Urothelium cell line (cell line): ENCODE measurements at places on chromosomes 1 and 21.

- DNase-seq, result no peak
These were observed 72.1 kb downstream of the LMX1A start for GRCh38 chr1:165284454-165284853.

DNA sequence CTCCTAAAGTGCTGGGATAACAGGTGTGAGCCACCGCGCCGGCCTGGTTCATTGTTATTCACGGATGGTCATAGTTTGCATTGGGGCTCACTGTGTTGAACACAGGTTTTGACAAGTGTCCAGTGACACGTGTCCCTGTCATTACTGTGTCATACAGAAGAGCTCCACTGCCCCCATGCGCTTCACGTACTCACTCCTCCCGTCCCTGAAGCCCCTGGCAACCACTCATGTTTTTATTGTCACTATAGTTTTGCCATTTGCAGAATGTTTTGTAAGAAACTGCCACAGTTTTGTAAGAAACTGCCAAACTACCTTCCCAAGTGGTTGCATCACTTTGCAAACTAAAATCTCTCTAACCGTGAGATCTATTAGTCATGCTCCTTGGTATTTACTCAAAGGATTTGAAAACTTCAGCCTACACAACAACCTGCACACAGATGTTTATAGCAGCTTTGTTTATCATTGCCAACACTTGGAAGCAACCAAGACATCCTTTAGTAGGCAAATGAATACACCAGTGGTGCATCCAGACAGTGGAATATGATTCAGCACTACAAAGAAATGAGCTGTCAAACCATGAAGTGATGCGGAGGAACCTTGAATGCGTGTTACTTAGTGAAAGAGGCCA lies 163.2 kb upstream of the COL6A1 start:
- DNase-seq, result no peak

DNA sequence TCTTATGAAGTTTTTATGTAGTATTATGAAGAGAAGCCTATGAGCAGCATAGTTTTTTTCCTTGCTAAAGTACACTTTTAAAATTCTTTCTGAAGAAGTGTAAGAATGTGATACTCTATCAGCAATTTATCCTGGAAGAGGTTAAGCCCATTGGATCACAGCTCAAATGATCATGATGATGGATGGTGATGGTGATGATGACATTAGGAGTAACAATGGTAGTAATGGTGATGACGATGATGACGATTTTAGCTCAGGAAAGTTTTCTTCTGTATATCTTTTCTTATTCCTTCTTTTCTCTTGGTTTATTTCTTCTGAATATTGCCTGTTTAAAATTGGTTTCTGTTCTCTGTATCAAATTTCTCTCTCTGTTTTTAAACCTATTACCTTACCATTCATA lies 262.9 kb upstream of the DUSP10 start:
- DNase-seq, result no peak

DNA sequence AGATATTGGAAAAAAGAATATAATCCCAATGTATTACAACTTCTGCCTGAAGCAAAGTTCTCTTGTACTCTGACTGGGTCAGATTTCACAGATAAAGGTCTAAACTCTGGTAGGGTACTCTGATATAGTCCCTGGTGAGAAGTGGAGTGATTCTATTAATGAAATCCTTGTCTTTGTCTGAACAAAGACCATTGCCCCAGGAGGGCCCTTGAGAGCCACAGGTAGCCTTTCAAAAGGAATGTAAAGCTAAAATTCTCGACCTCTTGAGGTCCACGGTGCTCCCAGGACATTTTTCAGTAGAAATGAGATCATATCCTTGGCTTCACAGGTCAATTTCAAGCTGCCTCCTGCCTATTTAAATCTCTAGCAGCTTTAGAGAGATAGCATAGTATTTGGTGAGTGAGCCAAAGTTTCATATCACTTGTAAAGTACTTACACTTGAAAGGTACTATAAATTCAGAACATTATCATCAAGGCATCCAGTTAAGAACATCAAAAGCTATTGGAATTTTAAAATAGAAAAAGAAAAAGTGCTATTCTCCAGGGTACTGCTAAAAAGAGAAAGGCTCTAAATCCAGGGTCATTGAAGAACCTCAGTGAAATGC lies 10.1 kb downstream of the TNNI3K start:
- DNase-seq, result no peak

DNA sequence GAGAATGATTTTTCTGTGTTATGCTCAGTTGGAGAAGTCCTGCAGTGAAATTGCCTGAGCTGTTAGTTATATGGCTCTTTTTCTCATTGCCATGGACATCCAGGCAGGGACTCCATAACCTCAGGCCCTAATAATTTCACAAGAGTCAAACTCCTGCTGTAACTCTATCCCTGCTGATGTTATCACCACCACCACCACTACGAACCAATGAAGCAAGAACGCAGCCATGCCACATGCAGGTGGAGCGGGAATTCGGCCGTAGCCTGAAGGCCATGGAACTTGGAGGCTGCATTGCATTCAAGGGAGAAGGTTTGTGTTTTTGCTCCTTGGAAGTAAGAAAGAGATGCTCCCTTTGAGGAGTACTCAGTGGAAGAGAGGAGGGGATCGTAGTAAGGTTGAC lies 16.8 kb upstream of the DLGAP3 start:
- no peak for DNase-seq

DNA sequence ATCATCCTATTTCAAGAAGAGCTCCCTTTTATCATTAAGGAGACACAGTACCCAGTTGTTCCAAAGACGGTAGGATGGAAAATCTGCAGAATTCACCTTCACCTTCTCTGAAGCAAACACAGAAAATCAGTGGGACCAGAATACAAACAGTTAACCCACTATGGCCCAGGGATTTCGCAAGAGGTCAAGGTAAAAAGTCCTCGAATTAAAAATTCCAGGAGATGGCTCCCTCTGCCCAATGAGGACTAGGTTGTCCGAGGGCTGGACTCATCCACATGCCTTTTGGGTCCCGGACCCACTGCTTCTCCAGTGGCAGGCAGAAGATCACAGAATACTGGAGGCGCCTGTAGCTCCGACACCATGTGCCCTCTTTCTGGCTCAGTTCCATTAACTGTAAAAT lies 42.9 kb downstream of the RCAN1 start:
- DNase-seq, result no peak

GRCh38 chr1:55234016-55234415 lies 18.9 kb upstream of the USP24 start:
- no peak for DNase-seq

DNA sequence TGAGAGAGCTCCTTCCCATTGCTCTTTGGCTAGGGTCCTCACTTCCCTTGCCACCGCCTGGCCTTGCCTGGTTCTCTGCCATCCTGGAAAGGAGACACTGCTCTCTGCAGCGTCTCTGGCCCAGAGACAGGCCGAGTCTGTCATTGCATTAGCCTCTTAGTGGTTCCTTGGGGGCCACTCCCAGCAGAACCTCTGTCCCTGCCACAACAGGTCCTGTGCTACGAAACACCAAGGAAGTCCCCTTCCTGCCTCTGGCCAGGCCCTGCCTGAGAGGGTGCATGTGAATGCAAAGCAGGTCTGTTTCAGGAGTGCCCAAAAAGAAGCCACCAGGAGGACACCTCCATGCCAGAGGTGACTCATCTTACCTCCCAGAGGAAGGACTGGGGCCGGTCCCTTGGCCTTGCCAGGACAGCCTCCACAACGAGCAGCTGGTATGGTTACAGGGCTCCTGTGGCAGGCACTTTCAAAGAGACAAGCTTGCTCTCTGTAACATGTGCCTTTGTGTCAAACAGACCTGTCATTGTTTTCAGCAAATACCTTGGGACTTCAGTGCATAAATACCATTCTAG lies 59.6 kb downstream of the VPS26C start:
- DNase-seq, result no peak

- no peak for DNase-seq
These were observed 25.1 kb downstream of the CDCP2 start for GRCh38 chr1:54127594-54128300.

- no peak for DNase-seq
These were observed 41.0 kb downstream of the CEP350 start for GRCh38 chr1:179995576-179995975.

DNA sequence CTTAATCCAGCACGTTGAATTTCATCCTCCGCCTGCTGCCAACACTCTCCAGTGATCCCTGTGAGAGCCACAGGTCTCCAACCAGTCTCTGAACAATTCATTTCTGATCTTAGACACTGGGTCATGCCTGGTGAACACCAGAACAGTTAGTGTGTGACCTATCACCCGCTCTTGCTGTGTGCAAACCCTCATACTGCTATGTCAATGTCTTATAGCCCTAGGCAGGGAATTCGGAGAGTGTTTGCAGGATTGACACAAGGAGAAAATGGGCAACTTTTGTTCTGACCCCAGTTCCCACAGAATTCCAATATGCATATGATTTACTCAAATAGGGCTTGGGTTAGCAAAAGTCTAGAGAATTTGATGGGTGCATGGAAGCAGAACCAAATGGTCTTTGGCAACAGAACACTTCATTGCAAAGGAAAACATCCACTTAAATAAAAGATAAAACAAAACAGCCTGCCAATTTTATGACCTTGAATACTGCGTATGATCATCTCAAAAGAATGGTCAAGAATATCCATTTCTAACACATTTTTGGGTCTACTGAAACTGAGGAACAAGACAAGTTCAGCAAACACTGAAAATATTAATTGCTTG lies 23.0 kb upstream of the GUCA2B start:
- DNase-seq, result no peak

DNA sequence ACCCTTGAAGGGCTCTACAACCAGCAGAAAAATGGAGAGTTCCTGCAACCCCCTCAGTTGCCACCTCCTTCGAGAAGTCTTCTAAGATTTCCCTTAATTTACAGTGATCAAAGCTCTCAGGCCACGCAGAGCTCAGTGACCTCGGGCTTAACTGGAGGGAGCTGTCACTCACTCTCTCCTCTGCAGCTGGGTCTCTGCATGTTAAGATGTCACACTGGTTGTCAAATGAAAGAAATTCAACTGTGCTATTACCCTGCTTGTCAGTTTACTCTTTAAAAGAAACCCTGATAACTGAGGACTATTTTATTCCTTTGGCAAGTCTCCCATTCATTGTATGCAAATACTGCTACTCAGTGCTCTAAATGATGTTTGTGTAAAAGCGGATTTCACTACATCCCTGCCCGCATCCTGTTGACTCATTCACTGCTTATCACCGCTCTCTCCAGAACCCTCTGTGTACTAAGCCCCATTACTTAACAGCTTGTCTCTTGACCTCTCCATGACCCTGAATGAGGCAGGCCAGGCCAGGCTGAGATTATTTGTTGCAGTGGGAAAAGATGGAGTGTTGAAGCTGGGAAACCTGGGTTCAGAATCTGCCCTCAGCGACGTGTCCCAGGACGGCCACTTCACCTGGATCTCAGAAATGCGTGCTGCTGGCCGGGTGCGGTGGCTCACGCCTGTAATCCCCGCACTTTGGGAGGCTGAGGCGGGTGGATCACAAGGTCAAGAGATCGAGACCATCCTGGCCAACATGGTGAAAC lies 13.7 kb downstream of the DHRS3 start:
- DNase-seq, result peak; percentile 90

- DNase-seq, result no peak
These were observed 27.9 kb downstream of the HIVEP3 start for GRCh38 chr1:41890825-41891198.

DNA sequence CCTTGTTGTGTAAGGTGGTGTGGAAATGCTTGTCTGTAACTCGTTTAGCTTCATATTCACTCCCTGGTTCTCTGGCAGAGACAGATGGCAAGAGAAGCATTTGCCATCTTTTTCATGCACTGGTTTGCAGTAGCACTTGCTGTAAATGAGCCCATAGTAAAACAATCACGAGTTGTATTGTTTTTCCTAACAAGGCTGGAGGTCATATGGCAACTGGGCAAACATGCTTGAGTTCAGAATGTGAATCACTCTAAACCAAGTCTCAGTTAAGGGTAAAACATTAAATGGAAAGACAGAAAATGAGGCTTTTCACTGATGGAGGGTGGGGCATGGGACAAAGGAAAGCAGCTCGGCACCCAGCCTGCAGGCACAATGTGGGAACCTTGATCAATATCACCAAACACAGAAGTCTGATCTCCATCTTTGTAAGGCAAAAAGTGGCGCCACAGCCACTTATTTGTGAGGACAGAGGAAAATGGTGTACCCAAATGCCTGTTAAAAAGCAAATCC lies 26.5 kb upstream of the LPAR3 start:
- DNase-seq, result no peak

DNA sequence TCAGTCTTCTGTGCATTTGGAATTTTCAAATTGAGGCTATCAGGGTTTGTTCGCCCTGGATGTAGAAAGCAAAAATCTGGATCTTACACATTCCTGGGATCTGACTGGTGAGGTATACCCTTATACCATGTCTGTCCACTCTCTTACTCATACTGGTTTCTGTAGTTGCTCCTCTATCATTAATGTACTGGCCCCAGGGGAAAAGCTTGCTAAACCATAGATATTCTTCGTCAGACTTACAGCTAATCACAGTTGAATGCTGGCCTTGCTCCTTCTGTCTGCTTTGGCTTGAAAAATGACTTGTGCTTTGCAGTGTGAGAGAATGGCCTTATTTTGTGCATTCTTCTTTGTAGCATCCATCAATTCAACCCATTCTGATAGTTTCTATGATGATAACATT lies 30.5 kb downstream of the TBCE start:
- no peak for DNase-seq

DNA sequence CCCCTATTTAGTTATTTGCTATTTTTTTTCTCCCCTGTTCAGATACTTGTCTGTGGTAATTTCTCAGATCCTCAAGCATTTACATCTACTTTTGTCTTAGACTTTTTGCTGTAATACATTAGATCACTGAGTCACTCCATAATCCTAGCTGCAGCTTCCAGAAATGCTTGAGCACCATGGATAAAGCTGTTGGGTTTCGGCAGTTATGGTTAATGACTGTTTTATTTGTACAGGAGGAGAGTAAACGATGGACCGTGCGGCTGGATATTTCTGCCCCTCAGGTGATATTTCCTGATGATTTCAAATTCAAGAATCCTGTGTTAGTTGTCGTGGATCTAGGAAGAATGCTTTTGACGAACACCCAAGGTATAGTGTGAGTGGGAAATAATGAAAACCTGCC lies 42.9 kb downstream of the VPS13D start:
- no peak for DNase-seq

GRCh38 chr1:51750218-51750617 lies 128.3 kb downstream of the NRDC start:
- DNase-seq, result no peak

- peak; percentile 23 for DNase-seq
These were observed 32.5 kb downstream of the LRRC3 start for GRCh38 chr21:44487831-44488230.

- DNase-seq, result no peak
These were observed 182.3 kb upstream of the GALNT2 start for GRCh38 chr1:229884765-229885164.

DNA sequence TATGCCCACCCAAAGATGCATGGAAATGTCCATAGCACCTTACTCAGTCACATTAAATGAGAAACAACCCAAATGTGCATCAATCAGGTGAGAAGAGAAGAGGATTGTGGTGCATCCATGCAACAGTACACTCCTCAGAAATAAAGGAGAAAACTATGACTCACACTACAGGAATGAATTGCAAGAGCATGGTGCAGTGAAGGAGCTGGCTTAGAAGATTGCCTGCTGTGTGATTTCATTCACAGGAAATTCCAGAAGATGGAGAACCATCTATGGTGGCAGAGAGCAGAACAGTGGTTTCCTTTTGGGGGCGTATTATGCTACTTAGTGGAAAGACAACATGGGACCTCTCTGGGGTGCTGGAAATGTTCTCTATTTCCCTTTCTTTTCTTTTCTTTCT lies 278.6 kb upstream of the AJAP1 start:
- DNase-seq, result peak; percentile 70

- peak; percentile 11 for DNase-seq
These were observed 71.5 kb downstream of the USP24 start for GRCh38 chr1:55143684-55144083.
